ENCODE measurements at places on chromosomes 4 and X.

GRCh38 chr4:43619219-43619618, 726.7 kb downstream of the GRXCR1 start:
- DNase-seq, result no peak

GRCh38 chrX:154714925-154715324, 36.0 kb downstream of the GAB3 start:
- no peak for DNase-seq

DNA sequence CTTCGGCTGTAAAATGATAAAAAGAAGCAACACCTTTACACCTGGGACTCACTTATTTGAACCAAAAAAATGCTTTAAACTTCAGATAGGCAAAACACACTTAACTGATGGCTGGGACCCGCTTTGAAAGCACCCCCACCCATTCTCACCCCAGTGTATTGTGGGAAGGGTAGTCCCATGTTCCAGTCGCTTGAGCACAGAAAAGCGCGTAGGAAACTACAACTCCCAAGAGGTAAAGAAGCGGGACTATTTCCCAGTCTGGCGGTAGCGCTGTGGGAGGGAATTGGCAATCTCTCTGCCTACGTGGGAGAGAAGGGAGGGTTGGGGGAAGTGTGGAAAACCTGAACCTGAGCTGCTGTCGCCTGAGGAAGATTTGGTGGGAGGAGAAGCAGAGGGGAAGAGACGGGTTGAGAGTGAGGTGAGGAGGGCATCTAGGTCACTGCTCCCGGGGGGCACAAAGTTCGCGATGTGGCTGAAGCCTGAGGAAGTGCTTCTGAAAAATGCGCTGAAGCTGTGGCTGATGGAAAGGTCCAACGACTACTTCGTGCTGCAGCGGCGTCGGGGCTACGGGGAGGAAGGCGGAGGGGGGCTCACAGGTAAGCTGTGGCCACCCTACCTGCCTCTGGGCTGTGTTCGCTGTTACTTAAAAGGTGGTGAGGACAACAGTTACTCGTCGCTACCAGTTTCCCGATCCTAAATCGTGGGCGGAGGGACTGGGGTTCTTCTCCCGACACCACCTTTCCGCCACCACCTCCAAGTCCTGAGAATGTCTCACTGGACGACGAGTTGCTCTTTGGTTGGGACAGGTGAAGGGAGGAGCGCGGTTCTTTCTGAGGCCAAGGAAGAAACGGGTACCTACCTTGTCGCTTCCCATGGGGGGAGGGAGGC, at the start of gene TBC1D8B:
TSS of gene TBC1D8B (plus strand) at position 286 of the 888 bp plus-strand sequence. CDS start at position 467, 181 bp downstream.
- peak; percentile 64 for DNase-seq

GRCh38 chrX:155871934-155872333, 9.2 kb upstream of the VAMP7 start:
- DNase-seq, result no peak

GRCh38 chr4:5932035-5932568, 39.2 kb upstream of the CRMP1 start:
- DNase-seq, result no peak
